GDM1 (cell line): ENCODE measurements at places on chromosomes 13 and 19.

- no peak for DNase-seq
Measured at GRCh38 chr19:57888107-57888559, 704 bp downstream of the ZNF814 start.

DNA sequence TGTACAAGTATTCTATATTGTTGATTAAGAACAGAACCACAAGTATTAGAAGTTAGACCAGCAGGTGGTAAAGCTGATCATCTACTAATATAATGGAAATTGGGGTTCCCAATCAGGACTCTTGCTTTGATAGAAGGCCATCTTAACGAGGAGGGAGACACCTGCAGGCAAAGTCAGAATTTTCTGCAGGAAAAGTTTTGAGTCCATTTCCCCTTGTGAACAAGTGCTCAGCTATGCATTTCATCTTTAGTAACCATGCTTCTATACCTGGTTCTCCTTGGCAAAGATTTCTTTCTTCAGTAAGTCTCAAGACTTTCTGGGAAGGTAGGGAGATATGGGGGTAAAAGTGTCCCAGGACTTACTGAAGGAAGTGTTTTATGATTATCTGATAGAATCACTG is 36.1 kb upstream of the USPL1 start:
- no peak for DNase-seq

- DNase-seq = no peak
Measured at GRCh38 chr13:94548382-94548781, 47.6 kb downstream of the TGDS start.

DNA sequence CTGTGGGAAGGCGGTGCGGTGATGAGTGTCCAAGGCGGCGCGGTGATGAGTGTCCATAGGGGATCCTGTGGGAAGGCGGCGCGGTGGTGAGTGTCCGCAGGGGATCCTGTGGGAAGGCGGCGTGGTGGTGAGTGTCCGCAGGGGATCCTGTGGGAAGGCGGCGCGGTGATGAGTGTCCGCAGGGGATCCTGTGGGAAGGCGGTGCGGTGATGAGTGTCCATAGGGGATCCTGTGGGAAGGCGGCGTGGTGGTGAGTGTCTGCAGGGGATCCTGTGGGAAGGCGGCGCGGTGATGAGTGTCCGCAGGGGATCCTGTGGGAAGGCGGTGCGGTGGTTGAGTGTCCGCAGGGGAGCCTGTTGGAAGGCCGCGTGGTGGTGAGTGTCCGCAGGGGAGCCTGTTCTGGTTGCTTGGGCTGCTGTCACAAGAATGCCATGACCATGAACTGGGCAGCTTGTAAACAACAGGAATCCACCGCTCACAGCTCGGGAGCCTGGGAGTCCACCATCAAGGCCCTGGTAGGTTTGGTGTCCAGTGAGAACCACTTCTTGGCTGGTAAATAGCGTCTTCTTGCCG is 21.4 kb downstream of the TFDP1 start:
- no peak for DNase-seq

- DNase-seq = no peak
Measured at GRCh38 chr13:73873940-73874830, 260.0 kb downstream of the KLF12 start.

- no peak for DNase-seq
Measured at GRCh38 chr19:58558066-58558622, at the start of gene UBE2M. Gene UBE2M (minus strand): TSS chr19:58558611. CDS start chr19:58558381, 230 bp downstream.
